ENCODE measurements at places on chromosomes 4 and X.
A peak's percentile ranks its signal among the peaks of the same experiment; 100 is the strongest.

GRCh38 chr4:11416767-11417113, 12.0 kb downstream of the HS3ST1 start:
- ATAC-seq = no peak

GRCh38 chrX:68121835-68122234, 311.5 kb downstream of the OPHN1 start:
- no peak for ATAC-seq

GRCh38 chr4:41257257-41257901, 651 bp downstream of the UCHL1 start:
- peak; percentile 60 for ATAC-seq

- ATAC-seq = no peak
These were observed 137.4 kb downstream of the GABRA3 start for GRCh38 chrX:152313529-152314302.

- peak; percentile 12 for ATAC-seq
These were observed 1.6 kb downstream of the SCML1 start for GRCh38 chrX:17738737-17739535.

DNA sequence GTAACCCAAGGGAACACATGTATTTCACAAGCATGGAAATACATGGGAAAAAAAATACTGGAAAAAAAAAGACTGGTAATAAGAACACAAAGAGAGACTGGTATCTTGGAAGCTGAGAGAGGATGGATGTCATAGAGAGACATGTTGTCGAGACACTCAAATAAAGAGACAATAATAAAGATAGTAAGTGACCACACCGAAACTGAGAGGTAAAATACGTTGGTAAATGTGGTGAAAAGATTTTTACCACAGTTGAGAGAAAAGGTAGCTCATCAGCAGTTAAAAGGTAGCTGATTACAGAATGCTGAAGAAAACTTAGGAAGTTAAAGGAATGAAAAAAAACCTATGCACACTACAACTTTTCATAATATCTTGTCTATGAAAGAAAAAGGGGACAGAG, 81.1 kb downstream of the ARAP2 start:
- no peak for ATAC-seq

- no peak for ATAC-seq
These were observed 104.5 kb downstream of the IRF2 start for GRCh38 chr4:184369871-184370270.

DNA sequence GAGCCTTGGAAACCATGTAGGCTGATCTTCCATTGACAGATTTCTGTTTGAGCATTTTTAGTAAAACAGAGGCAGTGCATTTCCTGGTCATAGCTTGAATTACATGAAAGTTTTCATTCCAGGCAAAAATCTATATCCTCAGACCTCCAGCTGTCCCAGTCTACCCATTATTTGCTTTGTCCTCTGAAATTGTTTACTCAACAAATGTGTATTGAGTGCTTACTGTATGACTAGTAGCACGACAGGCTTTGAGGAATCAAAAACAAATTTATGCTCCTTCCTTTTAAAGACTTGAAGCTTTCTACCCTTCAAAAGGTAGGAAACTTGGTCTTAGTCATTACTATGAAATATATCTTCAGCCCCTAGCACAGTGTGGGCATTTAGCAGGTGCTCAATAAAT, 307.9 kb upstream of the IGFBP7 start:
- no peak for ATAC-seq

GRCh38 chrX:66050140-66050569, 10.3 kb upstream of the VSIG4 start:
- no peak for ATAC-seq

DNA sequence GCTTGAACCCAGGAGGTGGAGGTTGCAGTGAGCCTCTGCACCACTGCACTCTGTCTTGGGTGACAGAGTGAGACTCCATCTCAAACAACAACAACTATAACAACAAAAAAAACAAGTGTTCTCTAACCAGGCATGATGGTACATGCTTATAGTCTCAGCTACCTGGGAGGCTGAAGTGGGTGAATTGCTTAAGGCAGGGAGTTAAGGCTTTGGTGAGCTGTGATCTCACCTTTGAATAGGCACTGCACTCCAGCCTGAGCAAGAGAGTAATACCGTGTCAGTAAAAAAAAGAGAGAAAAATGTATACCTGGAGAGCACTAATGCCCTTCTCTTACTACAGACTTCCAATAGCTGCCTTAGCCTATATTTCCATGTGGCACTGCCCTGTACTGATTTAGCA, 18.9 kb upstream of the USP9X start:
- no peak for ATAC-seq

- no peak for ATAC-seq
These were observed 83.9 kb upstream of the RPS6KA3 start for GRCh38 chrX:20350596-20350995.

Measured in activated CD4-positive, CD25-positive, alpha-beta regulatory T cell treated with anti-CD3 and anti-CD28 coated beads, Interleukin-2, amount 50 U/mL, for 24 hours (primary cell).